Kidney epithelial cell (primary cell): ENCODE measurements at places on chromosomes 7 and 10. TPM values are rescaled to one million over a fixed set of nuclear protein-coding genes. Genes with fewer than 3 reads are reported as not detected.

The MMD2 gene
- not detected in 2 replicates for total RNA-seq

The KCNH2 gene
- total RNA-seq, result 2.1 and 4.1 TPM in 2 replicates

The NAPEPLD gene
- total RNA-seq, result 7.3 and 9.6 TPM in 2 replicates

The SPDYE5 gene
- total RNA-seq, result not detected in 2 replicates

The FOXI2 gene
- total RNA-seq, result 0.21 and 0.34 TPM in 2 replicates

The STOX1 gene
- 0.21 and 0.71 TPM in 2 replicates for total RNA-seq

The HOXA9 gene
- total RNA-seq, result 46.5 and 53.7 TPM in 2 replicates

The LHFPL3 gene
- total RNA-seq, result not detected in 2 replicates

The GHRHR gene
- not detected in 2 replicates for total RNA-seq

DNA sequence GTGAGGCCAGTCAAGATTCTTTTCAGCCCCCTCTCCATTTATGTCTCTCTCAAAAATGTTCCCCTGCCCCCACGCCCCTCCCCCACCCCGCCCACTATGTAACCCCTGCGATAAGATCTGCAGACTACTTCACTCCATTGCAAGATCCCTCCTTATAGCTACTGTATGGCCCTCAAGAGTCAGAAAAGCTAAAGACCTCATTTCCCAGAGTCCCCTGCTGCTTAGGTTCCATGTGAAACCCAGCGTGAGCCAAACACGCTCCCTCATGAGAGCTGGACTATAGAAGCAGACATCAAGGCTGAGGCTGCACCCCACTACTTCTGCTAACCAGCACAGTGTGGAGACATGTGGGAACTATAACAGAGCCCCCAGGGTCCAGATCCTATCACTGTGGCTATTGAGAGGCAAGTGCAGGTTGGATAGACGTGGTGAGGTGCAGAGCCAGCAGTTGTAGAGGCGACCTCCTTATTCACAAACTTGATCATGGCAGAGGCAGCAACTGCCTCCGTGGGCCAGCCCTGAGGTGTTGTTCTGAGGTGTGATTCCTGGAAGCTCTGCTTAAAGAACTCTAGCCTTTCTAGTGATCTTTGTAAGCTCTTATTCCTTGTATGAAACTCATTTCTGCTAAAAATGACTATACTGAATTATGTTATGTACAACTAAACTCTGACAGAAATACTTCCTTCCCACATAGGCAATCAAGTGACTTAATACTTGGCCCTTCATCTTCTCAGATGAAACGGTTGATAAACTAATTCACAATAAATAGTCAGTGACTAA is 117.0 kb upstream of the ARID5B start:
- no peak for DNase-seq

DNA sequence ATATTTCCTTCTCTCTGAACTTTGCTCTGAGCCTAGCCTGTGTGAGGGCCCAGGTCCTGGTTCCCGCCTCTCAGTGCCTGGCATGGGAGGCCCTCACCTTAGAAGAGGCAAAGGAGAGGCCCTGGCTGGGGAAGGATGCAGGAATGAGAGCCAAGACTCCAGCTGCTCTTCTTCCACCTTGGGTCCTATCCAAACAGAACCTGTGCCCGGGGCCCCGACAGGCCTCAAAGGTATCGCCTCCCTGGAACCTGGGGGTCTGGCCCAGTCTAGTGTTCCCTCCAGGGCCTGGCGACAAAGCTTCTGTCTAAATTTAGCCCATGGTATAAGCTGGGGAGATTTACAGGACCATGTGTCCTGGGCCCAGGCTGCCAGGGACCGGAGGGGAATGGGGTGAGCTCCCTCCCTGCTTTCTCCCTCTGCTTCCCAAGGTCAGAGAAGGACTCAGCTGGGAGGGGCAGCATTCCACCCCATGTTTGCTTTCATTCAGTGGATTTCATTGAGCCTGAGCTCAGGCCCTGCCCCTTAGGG is 12.0 kb upstream of the CRHR2 start:
- DNase-seq, result no peak

- DNase-seq, result no peak
These were observed 137.7 kb downstream of the AHR start for GRCh38 chr7:17436126-17436525.

DNA sequence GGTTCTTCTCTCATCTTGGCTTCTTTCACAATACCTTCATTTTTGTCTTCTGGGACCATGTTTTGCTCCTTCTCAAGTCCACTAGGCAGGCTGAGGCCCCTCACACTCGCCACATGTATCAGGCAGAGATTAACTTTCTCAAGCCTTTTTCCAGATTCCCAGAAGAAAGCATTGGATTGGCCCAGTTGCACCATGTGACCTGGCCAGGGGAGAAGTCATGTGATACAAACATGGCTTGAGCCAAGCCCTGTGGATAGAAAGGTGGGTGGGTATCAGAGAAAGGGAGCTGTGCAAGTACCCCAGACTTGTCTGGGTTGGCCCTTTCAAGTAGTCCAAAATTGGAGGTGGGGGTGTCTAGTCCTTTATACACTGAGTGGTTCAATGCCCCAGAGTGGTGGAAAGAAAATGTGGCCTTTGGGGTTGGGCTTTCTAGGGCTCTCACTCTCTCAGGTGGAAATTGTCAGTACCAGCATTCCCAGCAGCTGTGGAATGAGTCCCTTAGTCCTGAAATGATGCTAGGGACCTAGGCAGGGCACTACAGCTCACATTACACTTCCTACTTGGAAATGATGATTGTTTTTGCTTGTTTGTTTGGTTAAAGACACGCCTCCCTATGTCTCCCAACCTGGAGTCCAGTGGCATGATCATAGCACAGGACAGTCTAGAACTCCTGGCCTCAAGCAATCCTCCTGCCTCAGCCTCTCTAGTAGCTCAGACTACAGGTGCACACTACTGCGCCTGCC is 36.9 kb upstream of the C10orf67 start:
- no peak for DNase-seq

- no peak for DNase-seq
These were observed 28.4 kb downstream of the RBM20 start for GRCh38 chr10:110672580-110672919.

- DNase-seq, result no peak
These were observed 139.9 kb upstream of the ZNF438 start for GRCh38 chr10:31171402-31172083.

GRCh38 chr7:49527182-49527581 is 246.3 kb upstream of the VWC2 start:
- DNase-seq, result no peak

- no peak for DNase-seq
These were observed 237.2 kb downstream of the BUB3 start for GRCh38 chr10:123391275-123392028.
